COR-L47 (cell line): ENCODE measurements at places on chromosomes 2 and 18.
A peak's percentile ranks its signal among the peaks of the same experiment; 100 is the strongest.

- no peak for DNase-seq
Observed at GRCh38 chr18:3466045-3466444, 16.1 kb downstream of the TGIF1 start.

GRCh38 chr2:130776550-130776949 is 21.2 kb downstream of the AMER3 start:
- DNase-seq: peak; percentile 10

- no peak for DNase-seq
Observed at GRCh38 chr2:102436323-102436722, 13.4 kb downstream of the IL18RAP start.

DNA sequence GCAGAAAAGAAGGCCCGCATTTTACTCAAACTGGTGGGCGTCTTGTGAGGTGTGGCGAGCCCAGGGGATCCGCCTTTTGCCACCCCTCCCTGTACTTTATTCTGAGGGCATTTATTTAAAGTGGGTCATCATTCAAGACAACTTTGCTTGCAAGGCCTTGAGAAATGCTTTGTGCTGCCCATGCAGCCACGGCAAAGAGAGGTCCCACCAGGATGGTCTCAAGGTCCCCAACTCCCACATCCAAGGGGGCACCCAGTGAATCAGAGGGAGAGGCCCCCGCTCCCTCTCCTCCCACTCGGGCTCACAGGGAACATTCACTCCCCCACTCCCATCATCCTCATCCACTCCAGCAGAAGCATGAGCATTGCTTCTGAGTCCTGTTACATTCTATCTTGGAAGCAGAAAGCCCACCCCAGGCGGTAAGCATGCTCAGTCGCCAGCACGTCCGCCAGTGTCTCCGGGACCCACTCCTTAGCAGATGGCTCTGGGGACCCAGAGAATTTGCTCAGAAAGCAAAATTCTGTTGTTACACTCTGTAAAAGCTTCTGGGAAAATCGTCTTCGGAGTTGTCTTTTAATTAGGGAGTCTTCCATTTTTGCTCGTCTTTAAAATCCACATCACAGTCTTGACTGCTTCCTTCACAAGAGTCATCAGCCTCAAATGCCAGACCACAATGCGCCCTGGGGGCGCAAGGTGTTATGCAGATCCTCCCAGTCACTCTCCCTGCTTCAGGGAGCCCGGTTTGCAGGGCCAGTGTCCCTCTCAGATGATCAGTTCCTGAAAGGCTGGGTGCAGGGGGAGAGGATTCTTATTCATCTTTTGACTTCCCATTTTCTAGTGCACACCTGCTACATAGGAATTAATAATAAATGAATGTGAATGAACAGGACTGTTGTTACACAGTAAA is 99.4 kb upstream of the NCK2 start:
- DNase-seq: no peak

- no peak for DNase-seq
Observed at GRCh38 chr2:15630121-15630977, 38.7 kb downstream of the DDX1 start.
